Melanocyte of skin (primary cell): ENCODE measurements at places on chromosomes 12 and 14. TPM values are rescaled to one million over a fixed set of nuclear protein-coding genes. Genes with fewer than 3 reads are reported as not detected.

BCL11B gene
- not detected in 2 replicates for total RNA-seq

MYH7 gene
- not detected in 2 replicates for total RNA-seq

ITGA5 gene
- 47.3 and 78.5 TPM in 2 replicates for total RNA-seq

KRT6C gene
- total RNA-seq = not detected in 2 replicates

AGAP2 gene
- total RNA-seq = 0.34 and 0.36 TPM in 2 replicates

ZDHHC17 gene
- total RNA-seq = 45.4 and 82.5 TPM in 2 replicates
